RPMI7951 (cell line): ENCODE measurements at places on chromosomes 6 and 20.

DNA sequence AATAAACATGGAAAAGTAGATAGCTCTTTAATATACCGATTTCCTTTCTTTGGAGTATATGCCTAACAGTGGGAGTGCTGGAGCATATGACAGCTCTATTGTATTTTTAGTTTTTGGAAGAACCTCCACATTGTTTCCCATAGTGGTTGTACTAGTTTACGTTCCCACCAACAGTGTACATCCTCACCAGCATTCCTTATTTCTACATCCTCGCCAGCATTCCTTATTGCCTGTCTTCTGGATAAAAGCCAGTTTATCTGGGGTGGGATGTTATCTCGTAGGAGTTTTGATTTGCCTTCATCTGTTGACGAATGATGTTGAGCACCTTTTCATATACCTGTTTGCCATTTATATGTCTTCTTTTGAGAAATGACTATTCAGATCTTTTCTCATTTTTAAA is 2.6 kb downstream of the MICA start:
- DNase-seq = no peak

GRCh38 chr6:53986165-53986720 is 125.0 kb upstream of the MLIP start:
- DNase-seq = peak; percentile 51

- DNase-seq = peak; percentile 80
Observed at GRCh38 chr6:47075741-47076421, 33.7 kb upstream of the ADGRF1 start.

GRCh38 chr20:15700147-15700765 is 873.0 kb downstream of the KIF16B start:
- DNase-seq = no peak

DNA sequence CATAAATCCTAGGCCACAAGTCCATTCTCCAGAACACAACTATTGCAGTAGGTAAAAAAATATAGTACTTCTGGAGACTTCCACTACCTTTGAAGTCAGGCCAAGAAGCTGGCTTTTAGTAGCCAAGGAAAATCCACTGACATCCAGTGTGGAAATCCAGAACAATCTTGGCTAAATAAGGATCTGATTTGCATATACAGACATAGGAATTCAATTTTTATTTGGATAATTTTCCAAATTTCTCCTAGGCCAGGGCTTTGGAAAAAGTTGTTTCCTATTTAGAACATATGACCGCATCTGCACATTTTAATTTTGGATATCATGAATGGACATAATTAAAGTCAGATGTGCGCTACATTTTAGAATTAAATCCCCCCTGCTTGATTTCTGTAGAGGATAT is 100.2 kb downstream of the BCAS1 start:
- no peak for DNase-seq
